ENCODE measurements at places on chromosomes 1 and 21.
A peak's percentile ranks its signal among the peaks of the same experiment; 100 is the strongest.

DNA sequence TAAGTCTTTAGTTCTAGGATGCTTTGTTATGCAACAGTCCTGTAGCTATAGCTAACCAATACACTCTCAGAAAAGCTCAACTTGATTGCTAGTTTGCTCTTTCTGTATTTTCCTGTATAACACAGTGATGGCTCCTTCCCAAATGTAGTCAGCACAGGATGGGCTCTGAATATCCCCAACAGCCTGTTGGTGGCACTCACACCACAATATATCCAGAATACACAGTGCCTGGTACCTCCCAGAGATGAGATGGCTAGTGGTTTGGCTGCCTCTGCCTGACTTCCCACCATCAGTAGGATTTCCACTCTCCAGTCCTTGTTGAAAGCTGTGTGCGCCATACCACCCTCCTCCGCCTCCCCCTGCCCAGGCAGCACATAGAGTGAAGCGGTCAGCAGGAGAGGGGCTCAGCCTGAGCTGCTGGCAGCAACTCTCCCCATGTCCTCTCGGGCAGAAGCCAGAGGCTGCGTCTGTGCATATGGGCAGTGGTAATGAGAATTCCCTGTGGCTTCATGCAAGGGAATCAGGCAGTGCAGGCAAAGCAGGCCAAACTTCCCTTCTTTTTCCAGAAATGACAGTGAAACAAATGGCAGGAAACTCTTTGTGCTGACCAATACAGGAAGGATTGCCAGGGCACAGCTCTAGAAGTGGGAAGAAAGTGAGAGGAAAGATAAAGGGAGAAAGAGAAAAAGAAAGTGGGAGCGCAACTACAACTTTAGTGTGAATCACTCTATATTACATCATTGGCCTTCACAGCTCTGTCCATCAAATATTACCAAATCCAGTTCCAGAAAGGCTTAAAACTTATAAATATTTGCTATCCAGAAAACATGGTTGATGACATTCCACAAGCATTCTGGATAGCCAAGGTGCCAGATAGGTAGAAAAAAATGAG, 49.7 kb downstream of the LMX1A start:
- no peak for DNase-seq
- H3K27ac ChIP-seq = no peak overlapping the region
- H3K4me1 ChIP-seq = no peaks in the 10 kb centered on the region
- no peaks in the 10 kb centered on the region for H3K36me3 ChIP-seq

DNA sequence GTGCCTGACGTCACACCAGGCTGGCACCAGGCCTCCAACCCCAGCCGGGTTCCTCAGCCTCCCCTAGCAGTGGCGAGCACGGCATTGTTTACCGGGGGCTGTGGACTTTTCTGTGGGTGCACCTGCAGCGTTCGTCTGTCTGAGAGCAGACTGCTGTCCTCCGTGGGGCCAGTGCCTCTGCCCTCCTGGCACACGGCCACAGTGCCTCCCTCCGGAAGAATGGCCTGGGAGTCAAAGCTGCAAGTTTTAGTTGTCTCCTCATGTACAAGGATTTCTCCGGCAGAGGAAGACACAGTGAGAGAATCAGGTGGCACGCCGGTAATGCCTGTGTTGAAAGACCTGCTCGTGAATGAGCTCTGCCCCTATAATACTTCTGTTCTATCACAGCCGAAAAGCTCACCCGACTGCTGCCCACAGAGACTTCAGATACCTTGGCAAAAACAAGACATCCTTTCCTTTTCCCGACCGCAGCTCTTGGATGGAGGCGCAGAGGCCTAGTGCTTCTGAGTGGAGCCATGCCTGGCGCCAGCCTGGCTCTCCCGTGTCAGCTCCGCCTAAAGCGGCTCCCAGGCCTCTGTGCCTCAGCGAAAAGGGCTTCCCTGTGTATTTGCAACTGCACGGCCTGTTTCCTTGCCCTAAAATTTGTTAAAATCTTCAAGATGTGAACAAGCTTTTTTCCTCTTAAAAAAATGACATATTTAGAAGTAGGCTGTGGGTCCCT, 71.4 kb downstream of the AGPAT3 start:
- H3K4me3 ChIP-seq = no peak overlapping the region
- DNase-seq = no peak
- H3K4me1 ChIP-seq = peaks cover 5% of the 10 kb centered on the region
- no peaks in the 10 kb centered on the region for H3K27me3 ChIP-seq
- no peaks in the 10 kb centered on the region for H3K36me3 ChIP-seq

- no peaks in the 10 kb centered on the region for H3K4me1 ChIP-seq
- no peaks in the 10 kb centered on the region for H3K27me3 ChIP-seq
- DNase-seq = no peak
- H3K36me3 ChIP-seq = no peaks in the 10 kb centered on the region
Measured at GRCh38 chr1:192846950-192847349, 38.1 kb downstream of the RGS2 start.

DNA sequence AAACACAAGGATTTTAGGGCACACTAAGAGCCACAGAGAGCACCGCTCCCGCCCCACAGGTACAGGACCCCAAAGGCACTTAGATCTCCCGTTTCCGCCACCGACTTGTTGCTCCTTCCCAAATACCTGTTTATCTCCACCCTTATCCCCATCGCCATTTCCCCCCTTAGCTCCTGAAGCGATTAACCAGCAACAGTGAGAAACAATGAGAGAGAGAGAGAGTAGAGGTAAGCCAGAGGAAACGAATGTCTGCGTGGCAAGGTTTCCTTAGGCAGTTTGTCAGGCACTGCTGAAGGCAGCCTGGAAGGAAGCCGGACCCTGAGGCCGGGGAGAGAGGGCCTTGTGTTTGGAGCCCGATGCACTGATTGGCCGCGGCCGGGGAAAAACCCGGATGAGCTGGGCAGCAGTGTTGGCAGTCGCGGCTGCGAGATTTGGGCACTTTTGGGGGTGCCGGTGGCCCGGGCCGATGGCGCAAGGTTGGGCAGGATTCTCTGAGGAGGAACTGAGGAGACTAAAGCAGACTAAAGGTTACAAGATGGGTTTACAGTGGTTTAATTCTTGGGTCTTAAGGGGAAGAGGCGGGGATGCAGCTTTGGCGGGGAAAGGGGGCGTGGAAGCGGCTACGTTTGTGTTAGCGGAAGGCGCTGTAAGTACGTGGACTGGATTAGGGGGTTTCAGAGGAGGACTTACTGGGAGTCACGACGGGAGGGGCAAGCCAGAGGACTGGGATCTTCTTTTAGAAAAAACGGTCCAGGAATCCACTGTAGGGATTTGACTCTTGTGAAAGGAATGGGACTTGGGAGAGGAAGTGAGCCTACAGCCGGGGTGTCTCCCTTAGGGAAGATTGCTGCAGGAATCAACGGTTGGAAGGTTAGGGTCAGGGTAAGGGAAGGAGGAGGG, at the start of gene GORAB:
TSS of gene GORAB (plus strand) at position 409 of the 900 bp plus-strand sequence. CDS start at position 467, 58 bp downstream.
- H3K4me1 ChIP-seq = peaks cover 10% of the 10 kb centered on the region
- H3K4me3 ChIP-seq = peak within 1 kb of the TSS; percentile 85
- DNase-seq = peak; percentile 95
- peak within 1 kb of the TSS; percentile 72 for H3K27ac ChIP-seq
- H3K27me3 ChIP-seq = no peaks in the 10 kb centered on the region

DNA sequence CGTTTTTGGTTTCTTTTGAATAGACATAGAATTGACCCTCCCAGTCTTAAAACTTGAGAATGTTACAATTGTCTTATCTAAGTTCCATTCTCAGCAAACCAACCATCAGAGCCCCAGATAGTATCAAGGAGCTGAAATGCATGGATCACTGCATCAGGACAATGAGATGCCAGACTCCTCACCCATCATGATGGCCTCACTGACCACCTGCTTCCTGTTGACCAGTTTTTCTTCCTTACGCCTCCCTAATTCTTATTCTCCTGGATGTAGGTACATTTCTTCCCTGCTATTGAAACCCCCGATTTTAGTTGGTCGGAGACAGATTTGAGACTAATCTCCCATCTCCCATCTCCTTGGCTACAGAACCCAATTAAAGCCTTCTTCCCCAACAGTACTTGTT, 17.7 kb downstream of the MATN1 start:
- no peak overlapping the region for H3K27ac ChIP-seq
- H3K4me3 ChIP-seq = no peak overlapping the region
- peaks cover 96% of the 10 kb centered on the region for H3K27me3 ChIP-seq

DNA sequence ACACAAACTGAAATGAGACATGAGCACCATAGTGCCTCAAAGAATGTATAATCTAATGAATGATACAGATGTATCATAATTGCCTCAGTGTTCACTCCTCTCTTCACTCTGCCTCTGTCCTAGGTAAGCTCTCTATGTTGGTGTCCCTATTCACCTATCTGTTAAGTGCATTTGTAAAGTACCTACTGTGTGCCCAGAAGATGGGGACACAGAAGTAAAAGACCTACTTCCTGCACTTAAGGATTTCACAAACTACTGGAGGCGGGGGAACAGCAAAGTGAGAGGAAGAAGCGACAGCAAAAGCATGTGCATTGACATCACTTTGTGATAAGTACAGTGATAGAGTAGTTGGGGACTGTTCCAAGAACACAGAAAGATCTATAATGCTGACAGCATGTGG, 18.1 kb downstream of the RD3 start:
- no peak overlapping the region for H3K27ac ChIP-seq
- DNase-seq = no peak
- no peak overlapping the region for H3K4me3 ChIP-seq
- H3K36me3 ChIP-seq = no peaks in the 10 kb centered on the region
- H3K27me3 ChIP-seq = no peaks in the 10 kb centered on the region
- 0 out of 2 replicates have a peak, but pooled peaks cover 7% of the 10 kb centered on the region for H3K4me1 ChIP-seq

GRCh38 chr1:71044833-71045232, 2.8 kb downstream of the PTGER3 start:
- no peak overlapping the region for H3K4me3 ChIP-seq
- no peaks in the 10 kb centered on the region for H3K36me3 ChIP-seq
- no peak for DNase-seq
- no peaks in the 10 kb centered on the region for H3K27me3 ChIP-seq

GRCh38 chr1:158717344-158717743, 3.2 kb downstream of the OR6K3 start:
- no peaks in the 10 kb centered on the region for H3K36me3 ChIP-seq
- H3K27ac ChIP-seq = no peak overlapping the region
- H3K4me1 ChIP-seq = no peaks in the 10 kb centered on the region
- H3K4me3 ChIP-seq = no peak overlapping the region

DNA sequence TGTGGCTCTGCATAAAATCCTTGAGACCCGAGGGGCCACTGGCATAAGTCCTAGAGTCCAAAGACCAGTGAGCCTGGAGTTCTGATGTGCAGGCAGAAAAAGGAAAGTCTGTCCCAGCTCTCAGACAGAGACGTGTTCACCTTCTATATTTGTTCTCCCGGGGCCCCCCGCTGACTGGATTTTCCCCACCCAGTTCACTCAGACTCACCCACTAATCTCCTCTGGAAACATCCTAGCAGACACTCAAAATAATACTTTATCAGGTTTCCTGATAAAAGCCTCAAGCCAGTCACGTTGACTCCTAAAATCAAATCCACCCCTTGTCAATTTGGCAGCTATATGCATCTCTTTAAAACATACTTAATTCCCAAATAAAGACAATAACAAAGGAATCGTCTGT, 1084.2 kb upstream of the NCAM2 start:
- H3K27me3 ChIP-seq = no peaks in the 10 kb centered on the region
- no peak overlapping the region for H3K27ac ChIP-seq
- no peaks in the 10 kb centered on the region for H3K4me1 ChIP-seq
- H3K4me3 ChIP-seq = no peak overlapping the region
- DNase-seq = no peak

DNA sequence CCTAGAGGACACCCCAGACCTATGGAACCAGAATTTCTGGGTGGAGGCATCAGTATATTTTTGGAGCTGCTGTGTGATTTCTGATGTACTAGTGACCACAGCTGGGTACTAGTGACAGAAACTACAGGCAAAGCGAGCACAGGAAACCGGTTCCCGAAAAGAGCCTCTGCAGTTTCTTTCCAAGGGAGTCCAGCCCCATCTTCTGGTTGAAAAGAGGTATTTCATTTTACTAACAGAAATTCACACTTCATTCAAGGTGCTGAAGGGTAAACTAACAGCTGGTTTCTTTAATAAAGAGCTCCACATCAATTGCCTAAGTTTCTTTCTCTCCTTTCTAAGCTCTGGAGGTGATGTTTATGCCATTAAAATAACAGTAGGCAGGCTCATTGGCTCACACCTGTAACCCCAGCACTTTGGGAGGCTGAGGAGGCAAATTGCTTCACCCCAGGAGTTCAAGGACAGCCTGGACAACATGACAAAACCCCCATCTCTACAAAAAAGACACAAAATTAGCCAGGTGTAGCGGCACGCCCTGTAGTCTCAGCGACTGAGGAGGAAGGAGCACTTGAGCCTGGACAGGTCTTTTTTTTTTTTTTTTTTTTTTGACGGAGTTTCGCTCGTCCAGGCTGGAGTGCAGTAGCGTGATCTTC, 22.0 kb downstream of the THAP3 start:
- H3K36me3 ChIP-seq = no peaks in the 10 kb centered on the region
- no peaks in the 10 kb centered on the region for H3K4me1 ChIP-seq
- no peak overlapping the region for H3K4me3 ChIP-seq

GRCh38 chr1:903721-904271, 19.9 kb upstream of the SAMD11 start:
- DNase-seq = no peak
- H3K27me3 ChIP-seq = peaks cover 84% of the 10 kb centered on the region
- no peaks in the 10 kb centered on the region for H3K4me1 ChIP-seq
- H3K4me3 ChIP-seq = no peak overlapping the region
- H3K36me3 ChIP-seq = no peaks in the 10 kb centered on the region

- no peaks in the 10 kb centered on the region for H3K27me3 ChIP-seq
- no peak overlapping the region for H3K27ac ChIP-seq
- no peaks in the 10 kb centered on the region for H3K36me3 ChIP-seq
Measured at GRCh38 chr1:108124622-108125311, 75.4 kb downstream of the SLC25A24 start.

- no peak overlapping the region for H3K4me3 ChIP-seq
- H3K27ac ChIP-seq = no peak overlapping the region
- no peaks in the 10 kb centered on the region for H3K27me3 ChIP-seq
- H3K36me3 ChIP-seq = no peaks in the 10 kb centered on the region
- no peaks in the 10 kb centered on the region for H3K4me1 ChIP-seq
Measured at GRCh38 chr1:81876901-81877733, 76.4 kb downstream of the ADGRL2 start.

GRCh38 chr1:32318127-32318869, 17.7 kb downstream of the MARCKSL1 start:
- no peak for DNase-seq
- no peaks in the 10 kb centered on the region for H3K27me3 ChIP-seq
- H3K4me1 ChIP-seq = peaks cover 13% of the 10 kb centered on the region

- no peak overlapping the region for H3K4me3 ChIP-seq
- H3K36me3 ChIP-seq = no peaks in the 10 kb centered on the region
- no peaks in the 10 kb centered on the region for H3K27me3 ChIP-seq
- DNase-seq = no peak
- H3K4me1 ChIP-seq = no peaks in the 10 kb centered on the region
- H3K27ac ChIP-seq = no peak overlapping the region
Measured at GRCh38 chr1:208031932-208032320, 121.0 kb upstream of the CD34 start.

GRCh38 chr1:108007070-108007469, 42.1 kb upstream of the VAV3 start:
- no peak for DNase-seq
- no peak overlapping the region for H3K27ac ChIP-seq
- H3K4me1 ChIP-seq = peaks cover 21% of the 10 kb centered on the region
- H3K27me3 ChIP-seq = no peaks in the 10 kb centered on the region
- H3K36me3 ChIP-seq = no peaks in the 10 kb centered on the region

DNA sequence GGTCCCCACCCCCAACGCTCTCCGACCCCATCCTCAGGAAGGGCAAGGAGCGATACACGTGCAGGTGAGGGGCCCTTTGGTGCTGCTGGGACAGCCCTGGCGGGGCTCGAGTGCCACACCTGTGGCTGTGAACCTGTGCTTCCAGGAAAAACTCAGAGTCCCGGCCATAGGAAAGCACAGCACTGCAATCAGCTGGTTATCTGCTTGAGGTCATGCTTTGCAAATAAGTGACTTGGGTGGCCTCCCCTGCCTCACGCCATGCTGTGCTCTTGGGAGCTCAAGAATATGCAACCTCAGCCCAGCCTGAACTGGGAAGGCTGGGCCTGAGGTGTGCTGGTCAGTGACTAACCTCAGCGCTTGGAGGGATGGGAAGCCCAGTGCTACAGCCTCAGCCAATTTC, 36.5 kb upstream of the ARHGEF16 start:
- H3K27me3 ChIP-seq = peaks cover 95% of the 10 kb centered on the region
- DNase-seq = no peak
- H3K27ac ChIP-seq = no peak overlapping the region
- no peaks in the 10 kb centered on the region for H3K4me1 ChIP-seq

Measured in MM.1S (cell line).